NCI-H2107 (cell line): ENCODE measurements at places on chromosomes 16 and 17.

DNA sequence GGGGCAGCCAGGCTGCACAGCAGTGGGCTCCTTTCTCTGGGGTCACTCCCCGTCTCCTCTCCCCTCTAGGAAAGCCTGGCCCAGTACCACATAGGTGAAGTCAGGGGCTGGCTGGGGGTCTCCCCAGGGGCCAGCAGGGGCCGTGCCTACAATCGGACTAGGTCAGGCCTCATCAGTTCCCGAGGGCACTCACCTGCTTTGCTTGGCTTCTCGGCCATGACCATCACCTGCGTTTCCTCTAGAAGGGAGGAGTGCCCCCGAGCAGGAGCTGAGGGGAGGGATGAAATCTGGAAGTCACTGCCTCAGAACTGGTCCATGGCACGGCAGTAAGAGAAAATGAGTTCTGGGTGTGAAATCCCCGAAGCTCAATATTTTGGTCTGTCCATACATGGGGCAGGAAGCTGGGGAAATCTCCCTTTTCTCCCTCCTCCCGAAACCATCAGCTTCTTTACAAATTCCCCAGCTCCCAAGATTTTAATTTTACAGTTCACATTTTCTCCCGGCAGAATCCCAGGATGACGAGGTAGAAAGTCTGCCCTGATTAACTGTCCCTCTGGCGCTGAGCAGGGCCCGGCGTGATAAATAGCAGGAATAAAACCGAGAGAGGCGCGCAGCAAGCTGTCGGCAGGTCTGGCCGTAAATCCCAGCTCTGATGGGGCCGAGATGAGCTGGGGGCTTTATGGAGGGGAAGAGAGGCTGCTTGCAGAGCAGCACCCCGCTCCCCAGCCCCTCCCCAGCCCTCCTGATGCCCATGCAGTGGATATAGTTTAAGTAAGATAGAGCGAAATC, 172.1 kb downstream of the RBFOX3 start:
- no peak for DNase-seq

DNA sequence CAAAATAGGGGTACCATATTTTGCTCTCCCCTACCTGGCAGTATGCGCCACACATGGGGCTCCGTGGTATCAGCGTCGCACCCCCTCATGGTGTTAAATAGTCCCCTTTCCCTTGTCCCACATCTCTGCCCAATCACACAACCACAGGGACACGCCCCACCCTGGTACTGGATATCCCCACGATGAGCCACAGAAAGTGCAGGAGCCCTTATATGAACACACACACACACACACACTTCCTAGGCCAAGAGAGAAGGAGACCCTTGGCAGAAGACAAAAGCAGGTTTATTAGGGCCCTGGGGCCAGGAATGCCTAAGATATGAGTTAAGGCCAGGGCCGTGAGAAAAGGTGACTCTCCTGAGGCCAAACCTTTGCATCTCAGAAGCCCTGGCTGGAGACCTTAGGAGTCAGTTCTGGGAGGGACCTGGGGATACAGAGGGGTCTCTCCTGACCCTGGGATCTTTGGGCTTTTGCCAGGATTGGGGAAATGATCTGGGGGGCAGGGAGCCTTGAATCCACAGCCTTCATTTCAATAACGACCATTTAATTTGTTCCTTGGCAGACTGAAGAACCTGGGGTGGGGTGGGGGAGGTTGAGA, 11.6 kb downstream of the COPZ2 start:
- no peak for DNase-seq

- DNase-seq = no peak
Measured at GRCh38 chr16:6771956-6772355, 560.7 kb upstream of the RBFOX1 start.

DNA sequence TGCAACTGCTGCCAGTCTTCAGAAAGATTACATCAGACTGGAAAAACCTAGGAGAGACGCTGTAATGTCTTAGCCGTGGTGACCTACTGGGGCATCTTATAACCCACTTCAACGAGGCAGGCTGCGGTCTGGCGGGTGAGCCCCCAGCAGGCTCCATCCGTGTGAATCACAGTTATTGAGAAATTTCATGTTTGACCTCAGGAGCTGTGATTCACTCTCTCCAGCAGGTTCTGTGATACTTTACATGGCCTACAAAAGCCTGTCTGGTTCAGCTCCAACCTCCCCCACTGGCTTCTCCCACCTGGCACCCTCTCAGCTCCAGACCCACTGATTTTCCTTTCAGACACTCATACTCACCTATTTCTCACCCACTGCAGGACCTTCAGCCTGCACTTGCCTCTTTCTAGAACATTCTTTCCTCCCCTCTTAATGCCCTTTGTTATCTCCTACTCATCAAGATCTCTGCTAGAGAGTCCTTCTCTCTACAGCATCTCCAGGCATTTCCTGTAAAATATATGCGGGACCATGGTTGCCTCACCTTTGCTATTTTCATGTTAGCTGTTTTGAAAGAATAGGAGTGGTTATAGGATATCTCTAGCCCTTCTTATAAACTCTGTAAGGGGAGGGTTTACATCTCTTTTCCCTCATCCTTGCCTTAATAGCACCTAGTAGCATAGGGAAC, 227.9 kb downstream of the MAF start:
- DNase-seq = no peak

GRCh38 chr16:29864205-29864604, 1.2 kb upstream of the CDIPT start:
- DNase-seq = no peak

- DNase-seq = no peak
Measured at GRCh38 chr17:35064516-35065215, 1.2 kb upstream of the RFFL start.

DNA sequence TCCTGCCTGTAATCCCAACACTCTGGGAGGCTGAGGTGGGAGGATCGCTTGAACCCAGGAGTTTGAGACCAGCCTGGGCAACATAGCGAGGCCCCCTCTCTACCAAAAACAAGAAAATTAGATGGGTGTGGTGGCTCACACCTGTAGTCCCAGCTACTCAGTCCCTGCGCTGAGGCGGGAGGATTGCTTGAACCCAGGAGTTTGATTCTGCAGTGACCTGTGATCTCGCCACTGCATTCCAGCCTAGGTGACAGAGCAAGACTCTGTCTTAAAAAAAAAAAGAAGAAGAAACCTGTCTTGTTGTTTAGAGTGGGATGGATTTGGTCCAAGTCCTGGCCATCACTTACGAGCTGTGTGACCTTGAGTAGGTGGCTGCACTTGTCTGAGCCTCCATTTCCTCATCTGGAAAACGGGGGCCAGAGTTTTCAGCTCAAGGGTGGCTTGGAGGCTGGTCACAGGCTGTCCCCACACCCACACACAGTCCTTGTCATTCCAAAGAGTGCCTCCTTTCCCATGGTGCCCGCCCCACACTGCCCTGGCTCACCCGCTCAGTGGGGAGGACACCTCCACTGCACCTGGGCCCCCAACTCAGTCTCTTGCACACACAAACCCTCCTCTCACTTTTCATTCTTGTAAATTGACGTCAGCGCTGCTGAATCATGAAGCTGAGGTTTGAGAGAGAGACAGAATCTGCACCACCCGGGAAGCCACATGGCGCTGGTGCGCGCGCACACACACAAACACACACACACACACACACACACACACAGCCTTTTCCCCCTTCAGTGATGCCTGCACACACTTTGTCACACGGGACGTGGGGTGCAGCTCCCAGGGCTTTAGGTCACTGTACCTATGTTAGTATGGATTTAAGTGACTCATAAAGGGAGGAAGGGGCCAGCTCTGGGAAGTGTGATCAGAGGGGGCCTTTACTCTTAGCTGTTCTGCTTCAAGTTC, 4.2 kb downstream of the SOCS1 start:
- DNase-seq = no peak

GRCh38 chr16:24854607-24855171, 8.9 kb downstream of the SLC5A11 start:
- no peak for DNase-seq
